ENCODE measurements at places on chromosomes 7 and 10. TPM values are rescaled to one million over a fixed set of nuclear protein-coding genes. Genes with fewer than 3 reads are reported as not detected.

Gene SEMA3C
- total RNA-seq, result 33.7 TPM

Gene GCK
- not detected for total RNA-seq

Gene ATG9B
- total RNA-seq, result not detected

Gene NUTM2E
- not detected for total RNA-seq

Gene CEP41
- 16.5 TPM for total RNA-seq

Gene AKR1C1
- total RNA-seq, result 3.1 TPM

Gene TAC1
- not detected for total RNA-seq

Gene TFR2
- total RNA-seq, result not detected

Gene CTTNBP2
- 3.2 TPM for total RNA-seq

Gene ELN
- total RNA-seq, result not detected

Gene CDK1
- 104 TPM for total RNA-seq

Gene C7orf33
- total RNA-seq, result not detected

Gene UNCX
- total RNA-seq, result not detected

Gene CCZ1B
- 40.3 TPM for total RNA-seq

DNA sequence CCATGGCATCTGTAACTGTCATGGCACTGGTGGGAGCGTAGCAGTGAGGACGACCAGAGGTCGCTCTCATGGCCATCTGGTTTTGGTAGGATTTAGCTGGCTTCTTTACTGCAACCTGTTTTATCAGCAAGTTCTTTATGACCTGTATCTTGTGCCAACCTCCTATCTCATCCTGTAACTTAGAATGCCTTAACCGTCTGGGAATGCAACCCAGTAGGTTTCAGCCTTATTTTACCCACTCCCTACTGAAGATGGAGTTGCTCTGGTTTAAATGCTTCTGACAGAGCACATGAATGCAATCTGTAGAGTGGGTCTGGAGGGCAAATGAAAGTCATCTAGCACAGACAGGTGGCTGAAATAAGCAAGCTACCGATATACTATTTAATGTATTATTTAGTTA, 55.3 kb upstream of the OPN4 start:
- DNase-seq, result no peak

- no peak for DNase-seq
These were observed 196.8 kb upstream of the POT1 start for GRCh38 chr7:125126376-125126775.

- peak; percentile 51 for DNase-seq
These were observed 75.3 kb upstream of the SAMD8 start for GRCh38 chr10:75035975-75036708.

- peak; percentile 83 for DNase-seq
These were observed 1.4 kb downstream of the VOPP1 start for GRCh38 chr7:55570939-55571338.

DNA sequence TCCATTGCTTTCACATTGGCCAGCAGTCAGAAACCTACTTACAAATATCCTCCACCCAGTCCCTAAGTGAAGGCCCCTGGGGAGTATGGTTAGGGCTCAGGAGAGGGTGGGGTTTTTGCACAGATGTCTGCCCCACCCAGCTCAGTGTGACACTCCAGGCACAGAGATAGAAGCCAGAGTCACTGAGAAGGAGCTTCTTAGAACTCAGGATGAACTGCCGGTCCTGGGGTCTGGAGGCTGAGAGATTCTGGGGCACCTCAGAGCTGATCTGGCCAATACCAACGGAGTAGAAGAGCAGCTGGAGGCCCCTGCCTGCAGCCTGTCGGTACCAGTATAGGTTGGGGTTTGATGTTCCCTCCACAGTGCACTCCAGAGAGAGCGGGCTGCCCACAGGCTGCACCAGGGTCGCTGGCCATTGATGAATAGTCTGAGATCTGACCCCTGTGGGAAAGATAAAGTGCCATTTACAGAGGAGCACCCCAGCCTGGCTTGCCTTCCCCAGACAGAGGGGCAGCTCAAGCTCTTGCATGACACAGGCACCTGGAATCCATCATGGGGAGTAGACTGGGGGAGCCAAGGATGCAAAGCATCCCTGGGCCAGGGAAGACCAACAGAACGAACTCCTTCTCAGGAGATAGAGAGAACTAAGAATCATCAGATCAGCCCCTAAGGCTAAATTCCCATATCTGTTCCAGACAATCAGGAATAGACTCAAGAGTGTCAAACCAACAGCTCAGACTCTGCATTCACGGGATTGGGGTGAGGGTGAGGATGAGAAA, 41.9 kb downstream of the PRSS2 start:
- no peak for DNase-seq

- no peak for DNase-seq
These were observed 59.1 kb downstream of the CAMK1D start for GRCh38 chr10:12408472-12408871.

GRCh38 chr10:96468845-96469244, 44.9 kb downstream of the TLL2 start:
- no peak for DNase-seq

DNA sequence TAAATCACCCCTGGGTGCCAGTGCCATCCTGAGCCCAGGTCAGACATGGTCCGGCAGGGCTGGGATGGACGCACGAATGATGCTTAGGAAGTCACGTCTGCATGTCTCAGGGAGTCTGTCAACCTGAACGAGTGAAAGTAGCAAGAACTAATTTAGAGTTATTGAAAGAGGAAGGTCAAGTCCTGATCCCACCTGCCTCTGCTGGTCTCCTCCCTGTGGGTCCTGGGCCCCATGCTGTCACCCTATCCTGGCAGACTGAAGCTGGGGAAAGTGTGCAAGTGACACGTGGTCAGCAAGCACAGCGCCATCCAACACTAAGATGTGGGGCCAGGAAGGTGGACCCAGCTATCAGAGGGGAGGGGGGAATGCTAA, 26.1 kb upstream of the GRID1 start:
- DNase-seq, result no peak

DNA sequence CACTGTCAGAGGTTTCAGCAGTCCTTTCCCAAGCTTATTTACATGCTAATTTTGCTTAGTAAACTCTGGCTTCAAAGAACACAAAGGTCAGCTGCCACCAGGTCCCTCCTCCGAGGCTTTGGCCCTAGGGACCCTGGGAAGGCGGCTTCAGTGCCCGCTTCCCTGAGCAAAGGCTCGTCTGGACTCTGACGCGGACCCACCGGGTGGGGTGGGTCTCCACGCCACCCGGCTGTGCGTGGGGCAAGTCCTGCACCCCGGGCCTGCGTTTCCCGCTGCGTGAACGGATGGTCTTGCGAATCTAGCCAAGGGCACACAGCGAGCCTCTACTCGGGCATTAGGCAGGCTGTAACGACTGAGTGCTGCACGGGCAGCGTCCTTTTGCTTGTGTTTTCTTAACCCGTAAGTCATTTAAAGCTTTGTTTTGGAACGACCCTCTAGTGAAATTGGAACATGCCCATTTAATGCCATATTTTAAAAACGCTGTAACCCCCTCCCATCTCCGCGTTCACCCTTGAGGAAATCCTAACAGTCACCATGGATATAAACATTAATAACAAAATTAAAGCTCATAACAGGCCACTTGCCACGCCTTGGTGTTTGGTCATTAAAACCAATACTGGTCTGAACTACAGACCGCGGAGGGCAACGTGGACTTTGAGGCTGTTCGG, 828 bp downstream of the BNIP3 start:
- no peak for DNase-seq

DNA sequence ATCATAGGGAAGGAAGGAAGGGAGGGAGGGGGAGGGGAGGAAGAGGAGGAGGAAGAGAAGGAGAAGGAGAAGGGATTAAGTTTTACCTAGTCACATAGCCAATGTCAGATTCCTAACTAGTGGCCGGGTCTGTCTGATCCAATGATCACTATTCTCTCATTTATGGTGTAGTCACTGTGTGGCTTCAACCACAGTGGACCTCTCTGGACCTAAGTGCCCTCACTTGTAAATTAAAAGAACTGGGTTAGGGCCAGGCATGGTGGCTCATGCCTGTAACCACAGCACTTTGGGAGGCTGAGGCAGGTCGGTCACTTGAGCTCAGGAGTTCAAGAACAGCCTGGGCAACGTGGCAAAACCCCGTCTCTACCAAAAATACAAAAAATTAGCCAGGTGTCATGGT, 6.6 kb upstream of the SERPINE1 start:
- no peak for DNase-seq

DNA sequence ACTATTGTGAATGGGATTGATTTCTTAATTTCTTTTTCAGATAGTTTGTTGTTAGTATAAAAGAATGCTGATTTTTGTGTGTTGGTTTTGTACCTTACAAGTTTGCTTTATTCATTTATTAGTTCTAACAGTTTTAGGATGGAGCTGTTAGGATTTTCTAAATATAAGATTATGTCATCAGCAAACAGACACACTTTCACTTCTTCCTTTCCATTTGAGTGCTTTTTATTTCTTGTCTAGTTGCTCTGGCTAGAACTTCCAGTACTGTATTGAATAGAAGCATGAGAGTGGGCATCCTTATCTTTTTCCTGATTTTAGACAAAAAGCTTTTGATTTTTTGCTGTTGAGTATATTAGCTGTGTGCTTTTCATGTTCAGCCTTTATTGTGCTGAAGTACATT, 81.5 kb downstream of the DNAH11 start:
- DNase-seq, result no peak

DNA sequence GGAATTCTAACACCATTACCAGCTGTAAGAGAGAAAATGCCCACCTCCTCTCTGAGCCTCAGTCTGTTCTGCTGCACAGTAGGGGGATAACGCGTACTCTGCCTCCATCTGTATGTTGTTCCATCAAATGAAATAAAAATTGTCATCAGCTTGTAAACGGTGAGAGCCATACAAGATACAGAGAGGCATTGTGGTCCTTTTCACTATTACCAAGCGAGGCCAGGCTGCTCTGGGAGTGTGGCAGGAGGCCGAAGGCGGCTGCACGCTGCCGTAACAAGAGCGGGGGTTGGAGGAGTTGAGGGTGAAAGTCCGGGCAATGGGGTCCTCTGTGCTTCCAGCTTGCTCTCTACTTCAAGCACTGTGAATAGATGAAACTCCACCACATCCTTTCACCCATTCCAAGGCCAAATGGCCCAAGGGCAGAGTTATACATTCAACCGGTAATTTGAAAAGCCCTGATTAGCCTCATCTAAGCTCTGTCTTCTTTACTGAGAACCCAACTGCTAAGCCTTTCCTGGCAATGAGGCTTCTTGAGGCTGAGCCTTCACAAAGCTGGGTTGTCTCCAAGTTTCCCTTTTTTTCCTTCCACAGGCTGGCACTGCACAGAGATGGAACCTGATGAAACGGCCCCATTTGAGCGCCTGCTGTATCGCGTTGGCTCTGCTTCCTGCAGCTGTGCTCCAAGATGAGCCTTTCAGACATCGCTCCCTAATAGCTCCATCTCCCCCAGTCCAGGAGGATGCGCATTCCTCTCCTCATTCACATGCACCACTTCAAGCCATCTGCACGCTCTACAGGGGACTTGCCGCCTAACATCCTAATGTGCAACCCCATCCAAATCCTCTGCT, 47.2 kb downstream of the PYROXD2 start:
- DNase-seq, result no peak

DNA sequence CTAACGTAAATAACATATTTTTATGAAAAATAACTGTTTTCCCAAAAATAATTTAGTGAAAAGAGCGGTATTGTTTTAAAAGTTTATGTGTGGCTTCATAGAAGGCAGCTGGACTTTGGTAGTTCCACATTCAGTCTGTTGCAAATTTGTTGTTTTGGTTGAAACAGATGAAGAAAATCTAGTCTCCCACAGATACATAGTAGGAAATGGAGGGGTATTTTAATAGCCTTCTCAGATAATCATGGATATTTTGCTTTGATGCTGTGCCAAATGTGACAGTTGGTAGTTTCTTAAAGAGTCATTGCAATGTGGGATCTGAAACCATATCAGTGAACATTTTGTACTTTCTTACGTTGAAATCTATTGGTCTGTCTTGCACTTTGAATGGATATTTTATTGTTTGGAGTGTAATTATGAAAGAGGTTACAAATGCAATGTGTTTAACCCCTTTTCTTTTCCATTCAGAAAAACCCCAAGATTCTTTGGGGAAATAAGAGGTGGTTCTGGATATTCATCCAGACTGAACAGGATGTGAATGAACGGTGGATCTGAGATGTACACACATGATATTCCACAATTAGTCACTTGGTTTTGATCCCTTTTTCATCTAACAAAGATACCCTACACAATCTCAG, 10.4 kb downstream of the ZNF365 start:
- DNase-seq, result peak; percentile 75

DNA sequence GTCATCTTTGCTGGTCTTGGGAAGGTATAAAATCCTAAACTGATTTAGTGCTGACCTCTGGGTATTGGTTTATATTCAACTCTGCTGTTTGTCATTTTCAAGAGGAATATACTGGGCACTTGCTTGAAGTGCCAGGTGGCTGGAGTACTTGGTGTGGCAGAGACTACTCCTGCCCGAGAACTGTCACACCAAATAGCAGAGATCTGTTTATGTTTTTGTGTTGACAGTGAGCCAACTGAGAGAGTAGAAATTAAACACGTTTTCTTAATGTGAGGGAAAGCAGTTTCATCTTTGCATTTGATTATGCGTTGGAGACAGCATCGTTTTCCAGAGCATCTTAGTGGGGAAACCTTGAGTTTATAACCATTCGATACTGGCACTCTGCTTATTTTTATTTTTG, 174.4 kb downstream of the CDCA7L start:
- no peak for DNase-seq

DNA sequence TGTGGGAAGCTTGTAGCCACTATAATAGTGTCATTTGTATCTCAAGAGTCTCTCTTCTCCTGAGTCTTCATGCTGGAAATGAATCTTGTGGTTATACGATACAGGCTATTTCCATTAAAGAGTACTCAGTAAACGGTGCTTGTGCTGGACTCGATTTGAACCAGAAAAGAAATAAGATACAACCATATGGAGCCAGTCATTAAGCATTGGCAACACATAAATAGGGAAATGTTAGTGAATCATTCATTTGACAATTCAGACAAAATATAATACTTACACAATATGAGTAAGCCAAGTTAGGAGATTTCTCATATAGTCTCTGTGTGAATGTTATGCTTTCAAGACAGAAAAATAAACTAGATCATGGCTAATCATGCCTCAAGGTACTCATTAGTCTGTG, 356.8 kb downstream of the PLXDC2 start:
- DNase-seq, result no peak

- peak; percentile 6 for DNase-seq
These were observed 400.4 kb upstream of the POM121L12 start for GRCh38 chr7:52635021-52635420.

DNA sequence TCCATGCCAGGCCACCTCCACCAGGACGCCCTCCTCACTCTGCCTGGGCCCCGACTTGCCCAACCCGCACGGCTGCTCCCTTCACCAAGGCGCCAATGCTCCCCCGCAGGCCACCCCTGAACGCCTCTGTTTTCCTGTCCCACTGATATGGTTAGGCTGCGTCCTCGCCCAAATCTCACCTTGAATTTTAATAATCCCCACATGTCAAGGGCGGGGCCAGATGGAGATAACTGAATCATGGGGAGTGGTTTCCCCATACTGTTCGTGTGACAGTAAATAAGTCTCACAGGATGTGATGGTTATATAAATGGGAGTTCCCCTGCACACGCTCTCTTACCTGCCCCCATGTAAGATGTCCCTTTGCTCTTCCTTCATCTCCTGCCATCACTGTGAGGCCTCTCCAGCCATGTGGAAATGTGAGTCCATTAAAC, 29.8 kb downstream of the RSU1 start:
- DNase-seq, result no peak

DNA sequence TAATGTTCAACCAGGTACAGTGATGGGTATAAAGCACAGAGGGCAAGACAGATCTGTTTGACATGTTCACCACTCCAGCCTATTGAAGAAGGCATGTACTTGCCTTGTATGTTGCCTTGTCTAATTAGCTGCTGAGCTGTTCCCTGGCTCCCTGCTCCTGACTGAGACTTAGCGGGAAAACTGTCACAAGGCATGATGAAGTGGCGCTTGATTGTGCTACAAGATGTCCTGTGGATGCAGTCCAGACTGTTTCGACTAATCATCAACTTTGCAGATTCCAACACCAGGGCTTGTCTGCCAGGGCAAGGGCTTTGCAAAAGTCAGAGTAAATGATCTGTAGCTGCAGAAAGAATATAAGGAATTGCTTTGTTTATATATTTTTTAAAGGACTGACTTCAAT, 136.2 kb upstream of the NRBF2 start:
- no peak for DNase-seq

All from HT1080 (cell line).